BE2C (cell line): ENCODE measurements at places on chromosomes 6 and 20.

DNA sequence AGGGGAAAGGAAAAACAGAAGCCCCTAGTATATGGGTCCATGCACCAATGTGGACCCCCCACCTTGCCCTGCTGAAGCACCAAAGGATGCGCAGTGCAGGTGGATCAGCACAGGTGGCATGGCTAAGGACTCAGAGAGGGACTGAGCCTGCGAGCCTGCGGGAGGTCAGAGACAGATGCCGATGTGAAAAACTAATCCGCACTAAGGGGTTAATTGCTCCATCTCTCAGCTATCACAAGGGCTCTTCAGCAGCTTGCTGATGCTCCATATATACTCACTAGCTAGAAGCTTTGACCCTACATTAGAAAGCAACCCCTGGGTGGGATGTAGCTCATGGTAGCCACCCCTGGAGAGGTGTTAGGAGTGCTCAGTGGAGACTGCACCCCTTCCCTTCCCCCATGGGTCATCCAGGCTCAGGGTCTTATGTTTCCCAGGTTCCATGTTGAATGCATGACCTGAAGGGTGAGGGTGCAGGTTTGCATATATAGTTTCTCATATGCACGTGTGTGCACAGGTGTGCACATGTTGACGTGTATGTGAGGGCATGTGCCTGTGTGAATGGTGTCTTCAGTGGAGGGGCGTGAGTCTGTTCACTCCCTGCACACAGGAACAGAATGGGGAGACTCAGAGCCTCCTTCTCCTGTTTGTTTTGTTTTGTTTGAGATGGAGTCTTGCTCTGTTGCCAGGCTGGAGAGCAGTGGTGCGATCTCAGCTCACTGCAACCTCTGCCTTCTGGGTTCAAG lies 13.4 kb upstream of the IP6K3 start:
- no peak for DNase-seq

- no peak for DNase-seq
Measured at GRCh38 chr6:101011186-101011585, 130.1 kb upstream of the ASCC3 start.

DNA sequence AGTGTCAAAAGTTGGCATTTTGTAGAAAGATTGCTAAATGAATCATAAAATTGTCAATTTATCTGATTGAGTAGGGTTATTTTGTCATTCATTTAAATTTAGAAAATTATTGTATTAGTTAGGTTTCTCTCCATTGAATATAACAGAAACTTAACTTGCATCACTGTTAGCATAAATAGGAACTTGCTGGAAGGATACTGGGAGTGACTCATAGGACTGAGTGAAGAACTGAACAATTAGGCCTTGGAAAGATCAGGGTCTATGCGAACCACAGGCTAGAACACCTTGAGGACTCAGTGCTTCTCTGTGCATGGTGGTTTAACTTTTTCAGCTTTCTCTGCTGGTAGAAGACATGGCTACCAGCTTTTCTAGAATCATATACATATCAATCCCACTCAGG lies 67.7 kb upstream of the IFNGR1 start:
- DNase-seq, result no peak

DNA sequence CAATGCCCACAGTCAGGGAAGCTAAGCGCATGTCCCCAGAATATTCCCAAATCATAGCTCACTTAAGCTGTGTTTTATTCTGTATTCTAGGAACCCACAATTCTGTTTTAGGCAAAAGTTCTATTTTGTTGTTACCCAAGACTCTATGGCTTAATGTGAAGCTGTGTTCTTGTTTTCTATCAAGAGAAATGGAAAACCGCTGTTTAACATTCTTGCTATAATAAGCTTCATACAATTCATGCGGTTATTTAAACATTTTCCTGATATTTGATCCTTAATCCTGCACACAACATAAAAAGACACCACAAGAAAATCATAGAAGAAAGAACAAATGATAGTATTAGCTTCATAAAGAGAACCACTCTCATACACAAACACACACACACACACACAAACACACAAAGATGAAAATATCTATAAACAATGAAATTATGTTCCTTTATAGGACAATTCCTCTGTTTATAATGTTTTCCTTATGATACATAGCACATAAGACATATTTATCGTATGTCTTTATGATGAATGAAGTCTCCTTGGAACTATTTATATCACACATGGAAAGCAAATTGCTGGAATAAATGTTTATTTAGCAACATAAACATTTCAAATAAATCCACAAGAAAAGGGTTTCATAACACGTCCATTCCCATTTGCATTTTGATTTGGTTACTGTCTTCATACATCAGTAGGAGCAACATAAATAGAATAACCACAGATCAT lies 16.4 kb upstream of the COL21A1 start:
- DNase-seq, result no peak

GRCh38 chr20:49584418-49585382 lies 16.8 kb upstream of the PTGIS start:
- no peak for DNase-seq

DNA sequence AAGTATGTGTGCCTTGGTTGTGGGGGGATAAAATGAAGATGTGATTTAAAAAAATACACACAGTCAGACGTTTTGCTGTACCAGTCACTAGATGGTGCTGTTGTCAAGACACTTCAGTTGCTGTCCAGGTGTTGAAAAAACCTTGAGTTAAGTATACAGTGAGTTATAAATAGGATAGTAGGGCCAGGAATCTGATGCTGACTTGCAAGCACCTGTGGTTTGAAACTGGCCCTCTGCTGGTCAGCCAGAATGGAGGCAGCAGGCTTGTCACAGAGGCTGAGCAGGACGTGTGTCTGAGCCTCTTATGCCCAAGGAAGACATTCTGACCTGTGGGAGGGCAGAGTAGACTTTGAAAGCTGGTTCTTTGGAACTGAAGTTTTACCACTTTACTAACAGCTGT lies 27.8 kb downstream of the RNF8 start:
- DNase-seq, result peak; percentile 39

GRCh38 chr6:166573511-166574216 lies 12.8 kb downstream of the RAMACL start:
- no peak for DNase-seq

DNA sequence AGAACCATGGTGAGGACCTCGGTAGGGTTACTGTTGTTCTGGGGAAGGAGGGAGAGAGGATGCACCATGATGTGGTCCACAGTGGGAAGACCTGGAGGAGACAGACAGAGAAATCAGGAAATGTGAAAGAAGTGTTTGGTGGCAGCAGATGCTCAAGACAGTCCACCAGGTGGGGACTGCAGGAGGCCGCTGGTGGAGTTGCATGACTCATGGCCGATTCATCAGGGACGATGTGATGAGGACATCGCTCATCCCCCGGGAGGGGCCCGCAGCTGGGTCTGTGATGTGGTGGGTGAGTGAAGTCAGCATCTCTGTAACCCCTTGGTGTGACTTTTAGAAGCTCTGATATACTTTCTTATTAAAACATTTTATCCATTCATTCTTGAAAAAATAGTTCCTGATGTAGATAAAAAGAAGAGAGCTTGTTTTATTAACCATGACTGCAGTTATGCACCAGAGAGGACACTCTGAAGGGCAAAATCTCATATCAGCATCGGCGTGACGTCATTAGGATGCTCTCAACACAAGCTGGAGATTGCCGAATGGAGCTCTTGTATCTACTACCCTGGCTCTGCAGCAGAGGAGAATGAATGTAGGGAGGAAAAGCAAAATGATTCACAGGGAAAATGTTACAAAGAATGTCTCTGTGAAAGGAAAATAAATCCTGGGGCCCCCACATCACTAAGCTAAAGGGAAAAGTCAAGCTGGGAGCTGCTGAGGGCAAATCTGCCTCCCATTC lies 71.2 kb downstream of the RAMACL start:
- DNase-seq, result peak; percentile 75
